ENCODE measurements at places on chromosomes 6 and 20. TPM values are rescaled to one million over a fixed set of nuclear protein-coding genes. Genes with fewer than 3 reads are reported as not detected.

GRCh38 chr20:54566031-54566688 is 90.8 kb downstream of the DOK5 start:
- DNase-seq = no peak

GRCh38 chr20:4920131-4920530 is 81.2 kb downstream of the SLC23A2 start:
- DNase-seq = no peak

- DNase-seq = no peak
Observed at GRCh38 chr20:14444106-14444505, 106.7 kb upstream of the FLRT3 start.

The MAPK13 gene
- 4.0 TPM for total RNA-seq

The F13A1 gene
- total RNA-seq = not detected
